Activated CD4-positive, alpha-beta T cell treated with anti-CD3 and anti-CD28 coated beads, Interleukin-2, amount 50 U/mL, for 24 hours (primary cell): ENCODE measurements at places on chromosomes 11 and 22.
A peak's percentile ranks its signal among the peaks of the same experiment; 100 is the strongest.

DNA sequence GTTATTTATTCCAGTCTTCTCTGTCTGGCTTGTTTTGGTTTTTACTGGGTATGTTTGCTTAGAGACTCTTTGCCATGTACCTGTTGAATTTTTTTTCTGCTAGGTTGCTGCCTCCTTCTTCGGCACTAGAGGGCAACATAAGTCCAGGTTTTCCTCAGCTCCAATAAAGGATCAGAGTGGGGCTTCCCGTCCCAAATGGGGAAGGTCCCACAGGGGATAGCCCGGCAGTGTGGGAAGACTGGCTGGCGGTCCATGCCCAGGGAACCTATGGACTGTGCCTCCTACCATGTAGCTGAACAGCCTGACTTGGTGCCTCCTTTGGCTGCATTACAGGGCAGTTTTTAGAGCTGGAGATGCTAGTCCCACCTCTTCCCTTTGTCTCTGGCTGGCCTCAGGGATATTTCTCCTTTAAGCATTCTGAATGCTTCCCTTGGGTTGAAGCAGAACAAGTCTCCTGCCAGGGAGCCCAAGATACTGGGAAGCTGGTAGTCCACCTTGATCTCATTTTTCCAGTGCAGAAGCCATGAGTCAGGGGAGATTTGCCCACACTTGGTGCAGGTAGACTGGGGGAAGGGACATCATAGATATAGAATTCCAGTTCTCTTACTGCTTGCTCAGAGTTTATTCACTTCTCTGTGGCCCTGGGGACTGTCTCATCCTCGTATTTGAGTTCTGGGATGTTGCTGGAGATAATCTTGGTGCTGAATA, 60.2 kb downstream of the BRD1 start:
- DNase-seq, result peak; percentile 13

GRCh38 chr11:13949876-13950275, 12.6 kb upstream of the SPON1 start:
- DNase-seq, result no peak

DNA sequence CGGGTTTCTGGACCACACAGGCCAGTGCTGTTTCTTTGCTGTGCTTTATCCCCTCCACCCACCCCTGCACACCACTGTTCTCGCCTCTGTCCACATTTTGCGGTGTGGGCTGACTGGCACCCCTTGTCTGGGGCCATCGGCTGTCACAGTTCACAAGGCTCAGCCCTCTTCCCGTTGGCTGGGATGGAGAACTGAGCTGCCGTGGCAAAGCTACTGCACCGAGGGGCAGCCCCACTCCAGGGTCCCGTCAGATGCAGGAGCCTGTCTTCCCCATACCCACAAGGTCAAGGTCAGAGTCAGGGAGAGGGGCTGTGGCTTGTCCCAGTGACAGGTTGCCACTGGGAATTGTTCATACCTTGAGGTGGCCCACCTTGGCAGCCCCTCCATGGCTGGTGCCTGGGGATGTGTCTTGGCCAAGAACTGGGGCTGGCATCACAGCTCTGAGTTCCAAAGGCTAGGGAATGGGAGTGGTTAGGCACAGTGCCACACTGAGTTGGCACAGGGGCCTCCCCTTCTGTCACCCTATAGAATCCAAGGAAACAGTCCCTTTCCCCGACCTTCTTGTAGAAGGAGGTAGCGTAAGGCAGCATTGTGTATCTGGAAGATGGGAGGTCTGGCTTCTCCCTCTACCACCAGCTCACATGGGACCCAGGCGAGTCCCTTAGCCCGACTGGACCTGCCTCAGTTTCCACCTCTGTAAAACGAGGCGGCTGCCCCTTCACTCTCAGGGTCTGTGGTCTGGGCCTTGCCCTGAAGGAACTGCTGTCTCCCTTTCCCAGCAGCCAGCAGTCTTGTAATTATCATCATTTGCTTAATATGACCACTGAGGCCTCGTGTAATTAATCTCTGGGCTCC, 3.4 kb downstream of the GRK2 start:
- DNase-seq, result no peak

GRCh38 chr11:124917115-124917637, 1.9 kb upstream of the HEPN1 start:
- no peak for DNase-seq

DNA sequence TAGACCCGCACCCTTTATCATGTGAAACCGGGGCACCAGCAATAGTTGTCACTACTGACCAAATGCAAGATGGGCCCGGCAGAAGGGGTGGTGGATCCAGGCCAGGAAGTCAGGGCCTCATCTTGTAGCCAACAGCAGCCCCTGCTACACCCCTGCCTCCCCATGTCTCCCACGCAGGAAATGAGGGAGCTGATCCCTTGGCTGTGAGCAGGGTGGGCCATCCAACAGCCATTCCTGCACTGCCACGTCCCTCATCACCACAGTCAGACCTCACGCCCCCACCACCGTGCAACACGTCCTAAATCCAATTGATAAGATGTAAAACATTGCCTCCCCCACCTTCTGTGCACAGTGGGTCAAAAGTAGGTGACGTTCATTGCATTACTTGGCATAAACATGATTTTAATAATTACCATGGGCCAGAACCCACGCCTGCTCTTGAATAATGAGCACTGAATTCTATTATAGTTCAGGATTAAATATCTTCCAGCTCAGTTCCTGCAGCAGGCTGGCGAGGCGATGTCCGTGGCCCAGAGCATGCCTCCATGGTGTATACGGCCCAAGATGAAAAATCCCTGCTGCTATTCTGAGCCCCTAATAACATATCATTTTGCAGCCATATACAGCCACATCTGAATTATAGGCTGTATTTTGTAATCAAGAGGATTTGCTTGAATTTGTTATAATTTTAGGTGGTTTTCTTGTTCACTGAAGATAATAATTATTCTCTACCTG, 1373.8 kb downstream of the BRD1 start:
- DNase-seq, result no peak
